ENCODE measurements at places on chromosomes 7 and 10.

- DNase-seq = no peak
Observed at GRCh38 chr10:129809841-129810240, 154.2 kb downstream of the EBF3 start.

DNA sequence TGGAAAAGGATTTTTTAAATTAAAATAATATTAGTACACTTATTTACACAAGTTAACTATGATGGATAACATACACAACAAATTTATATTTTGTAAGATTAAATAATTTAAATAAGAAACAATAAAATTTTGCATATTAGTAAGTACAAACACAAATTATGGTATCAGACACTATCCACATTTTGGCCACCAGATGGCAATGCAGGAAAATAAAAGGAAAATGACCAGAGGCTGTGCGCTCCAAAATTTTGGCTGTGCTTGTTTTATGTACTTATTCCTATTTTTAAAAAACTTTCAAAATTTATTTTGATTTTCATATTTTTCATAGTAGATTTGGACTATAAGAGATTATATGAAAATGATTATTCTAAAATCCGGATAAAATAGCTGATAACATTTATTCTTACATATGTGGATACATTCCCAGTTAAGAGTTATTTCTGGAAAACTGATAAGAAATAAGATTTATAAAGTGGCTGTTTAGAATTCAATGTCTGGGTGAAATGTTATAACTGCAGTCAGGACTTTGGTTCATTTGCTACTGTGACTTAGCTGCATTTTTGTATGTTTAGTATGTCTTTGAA lies 274.7 kb upstream of the HGF start:
- peak; percentile 11 for DNase-seq

DNA sequence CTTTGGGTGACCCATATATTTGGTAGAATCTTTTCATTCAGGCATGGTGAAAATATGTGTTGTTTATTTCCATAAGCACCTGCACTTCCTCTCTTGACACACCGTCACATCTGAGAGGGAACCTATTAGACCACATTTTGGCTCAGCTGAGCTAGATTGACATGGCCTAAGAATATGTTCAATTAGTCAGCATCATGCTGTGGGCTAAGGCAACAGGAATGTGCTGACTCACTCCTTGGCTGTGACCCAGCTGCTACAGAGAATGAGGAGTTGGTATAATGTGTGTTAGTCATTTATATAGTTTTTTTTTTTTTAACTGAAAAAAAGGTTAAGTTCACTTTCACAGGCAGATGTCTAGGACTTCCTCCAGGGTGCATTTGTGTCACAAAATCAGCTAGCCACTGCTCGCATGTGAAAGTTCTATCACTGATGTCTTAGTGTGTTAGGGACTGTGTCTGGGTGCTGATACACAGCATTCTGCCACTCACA lies 180.6 kb downstream of the SEMA3E start:
- DNase-seq = no peak

- DNase-seq = no peak
Observed at GRCh38 chr10:131547129-131547799, 235.7 kb upstream of the TCERG1L start.

DNA sequence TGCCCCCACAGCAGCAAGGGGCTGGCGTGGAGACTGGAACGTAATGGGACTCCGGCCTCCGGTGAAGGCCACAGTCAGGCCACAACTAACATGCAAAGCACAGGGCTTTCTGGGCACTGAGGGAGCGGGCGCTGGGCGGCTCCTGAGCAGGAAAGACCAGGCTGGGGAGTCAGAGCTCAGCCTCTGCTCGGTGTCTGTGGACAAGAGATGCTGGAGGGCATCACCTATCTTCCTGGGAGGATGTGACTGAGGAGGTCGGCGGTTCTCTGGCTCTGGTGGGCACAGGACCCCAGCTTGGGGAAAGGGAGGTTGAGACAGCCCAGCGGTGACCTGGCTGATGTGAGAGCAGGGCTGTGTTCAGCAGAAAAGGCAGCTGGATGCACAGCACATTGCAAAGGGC lies 11.7 kb downstream of the CNPY1 start:
- no peak for DNase-seq

All from CD14-positive monocyte (primary cell).